ENCODE measurements at places on chromosomes 3 and 15.

GRCh38 chr15:43095243-43095642, 10.6 kb downstream of the UBR1 start:
- peak; percentile 57 for DNase-seq

GRCh38 chr3:184655597-184655996, 56.3 kb downstream of the MAGEF1 start:
- no peak for DNase-seq

- DNase-seq = no peak
Measured at GRCh38 chr3:30664884-30665283, 58.5 kb downstream of the TGFBR2 start.

DNA sequence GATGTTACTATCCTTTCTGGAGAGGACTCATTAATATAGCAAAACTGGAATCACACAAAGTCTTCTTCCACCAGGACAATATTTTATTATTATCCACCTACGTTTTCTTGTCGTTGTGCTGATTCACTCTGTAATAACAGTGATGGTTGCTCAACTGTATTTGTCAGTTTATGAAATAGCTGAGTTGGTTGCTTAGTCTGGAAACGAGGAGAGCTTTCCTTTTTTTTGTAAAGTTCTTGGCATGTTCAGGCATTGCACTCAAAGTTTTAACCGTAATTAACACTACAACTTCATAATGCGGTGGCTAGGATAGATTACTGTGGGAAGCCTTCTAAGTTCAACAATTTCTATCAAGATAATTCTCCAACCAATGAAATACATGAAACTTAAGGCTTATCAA, 131.2 kb downstream of the RAP2B start:
- DNase-seq = peak; percentile 52

DNA sequence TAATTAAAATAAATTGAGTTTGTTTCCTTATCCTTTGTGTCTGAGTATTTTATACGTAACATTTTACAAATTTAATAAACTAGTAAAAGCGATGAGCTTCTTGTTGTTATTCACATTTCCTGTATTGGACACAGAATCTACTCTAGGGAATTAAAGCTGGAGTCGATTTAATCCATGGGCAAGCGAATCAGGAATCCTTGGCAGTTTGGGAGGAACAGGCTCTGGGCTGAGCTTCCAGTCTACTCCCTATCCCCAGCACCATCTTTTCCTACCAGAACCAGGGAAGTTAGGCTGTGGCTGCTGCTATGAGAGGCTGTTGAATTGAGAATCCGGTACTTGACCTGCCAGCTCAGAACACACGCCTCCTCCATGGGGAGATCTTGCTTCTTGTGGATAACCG, 437.3 kb upstream of the TPM1 start:
- no peak for DNase-seq

- DNase-seq = peak; percentile 70
Measured at GRCh38 chr15:73560501-73561117, 72.6 kb downstream of the NPTN start.

- peak; percentile 73 for DNase-seq
Measured at GRCh38 chr3:4716706-4717362, 223.7 kb downstream of the ITPR1 start.

- DNase-seq = no peak
Measured at GRCh38 chr15:95160316-95160715, 929.0 kb downstream of the MCTP2 start.

- DNase-seq = peak; percentile 9
Measured at GRCh38 chr15:31215490-31216214, 111.0 kb upstream of the KLF13 start.

DNA sequence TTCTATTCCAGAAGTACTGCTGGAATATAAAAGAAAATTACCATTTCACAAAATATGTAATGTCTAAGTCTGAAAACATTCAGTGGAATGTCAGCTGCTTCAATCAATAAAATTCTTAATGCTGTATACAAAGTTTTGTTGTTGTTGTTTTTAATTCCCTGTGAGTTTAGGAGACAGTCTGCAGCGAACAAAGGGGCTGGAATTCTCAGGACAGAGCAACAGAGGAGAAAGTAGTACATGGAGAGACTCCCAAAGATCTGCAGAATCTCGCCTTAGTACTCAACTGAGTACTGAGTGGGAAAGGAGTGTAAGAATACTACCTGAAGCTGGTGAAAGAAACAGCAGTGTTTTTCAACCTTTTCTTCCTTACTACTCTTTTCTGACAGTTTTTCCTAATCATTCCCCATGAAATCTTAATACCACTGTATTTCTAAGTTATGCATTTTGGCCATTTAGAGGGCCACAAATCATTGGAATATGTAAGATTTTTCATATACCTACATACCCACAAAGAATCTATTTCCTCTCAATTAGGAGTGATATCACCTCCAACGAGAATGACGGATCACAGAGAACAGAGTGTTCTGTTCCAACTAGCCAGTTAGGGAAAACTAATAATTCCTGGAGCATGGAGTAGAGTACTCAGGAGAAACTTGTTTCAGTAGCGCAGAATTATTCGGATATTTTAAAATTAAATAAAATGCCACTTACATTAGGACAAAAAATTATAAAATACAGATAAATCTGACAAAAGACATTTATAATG, 16.0 kb downstream of the ANKRD28 start:
- no peak for DNase-seq

DNA sequence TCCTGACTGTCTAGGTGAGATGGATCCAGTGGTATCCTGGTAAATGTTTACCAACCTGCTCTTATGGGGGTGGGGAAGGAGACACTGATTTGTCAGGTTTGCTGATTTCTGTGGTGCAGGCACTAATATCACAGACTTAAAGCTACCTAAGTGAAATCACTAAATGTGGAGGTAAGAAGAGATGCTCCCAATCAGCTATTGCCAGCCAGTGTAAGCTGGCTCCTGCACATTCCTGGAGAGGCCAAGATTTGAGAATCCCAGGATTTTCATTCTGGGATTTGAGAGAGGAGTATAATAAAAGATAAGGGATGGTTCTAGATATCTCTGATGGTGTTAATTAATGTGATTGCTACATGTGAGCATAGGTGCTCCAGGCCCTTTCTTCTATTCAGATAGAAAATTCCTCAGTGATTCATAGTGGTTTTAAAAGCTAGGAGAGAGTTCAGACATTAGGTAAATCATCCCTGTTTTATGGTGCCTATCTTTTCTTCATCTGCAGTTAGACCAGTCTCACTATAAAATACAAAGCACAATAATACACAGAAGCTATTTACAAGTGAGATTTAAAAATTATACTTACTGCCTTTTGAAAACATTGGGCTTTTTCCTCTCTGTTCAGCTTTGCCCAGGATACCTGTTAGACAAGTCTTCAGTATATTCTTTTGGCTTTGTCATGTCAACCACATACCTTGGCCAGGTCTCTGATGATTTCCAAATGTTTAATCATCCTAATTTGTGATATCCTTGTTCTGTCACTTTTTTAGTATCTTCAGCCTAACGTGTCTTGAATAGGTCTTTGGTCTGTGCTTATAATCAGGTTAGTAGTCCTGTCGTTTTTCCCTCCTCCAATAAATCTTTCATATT, 90.9 kb downstream of the MBNL1 start:
- no peak for DNase-seq

DNA sequence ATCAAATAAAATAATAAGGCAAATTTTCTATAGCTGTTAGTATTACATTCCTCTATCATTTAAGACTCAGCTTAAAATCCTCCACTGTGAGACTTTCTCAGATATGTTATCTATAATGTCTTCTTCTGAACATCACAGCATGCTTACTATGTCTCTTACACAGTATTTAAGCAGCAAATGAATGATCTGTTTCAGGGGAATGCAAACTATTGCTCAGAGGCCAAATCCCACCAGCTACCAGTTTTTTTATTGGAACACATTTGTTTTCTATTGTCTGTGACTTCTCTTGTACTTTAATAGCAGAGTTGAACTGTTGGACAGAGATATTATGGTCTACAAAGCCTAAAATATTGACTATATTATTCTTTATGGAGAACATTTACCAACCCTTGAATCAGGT, 59.6 kb downstream of the C3orf38 start:
- DNase-seq = peak; percentile 13

DNA sequence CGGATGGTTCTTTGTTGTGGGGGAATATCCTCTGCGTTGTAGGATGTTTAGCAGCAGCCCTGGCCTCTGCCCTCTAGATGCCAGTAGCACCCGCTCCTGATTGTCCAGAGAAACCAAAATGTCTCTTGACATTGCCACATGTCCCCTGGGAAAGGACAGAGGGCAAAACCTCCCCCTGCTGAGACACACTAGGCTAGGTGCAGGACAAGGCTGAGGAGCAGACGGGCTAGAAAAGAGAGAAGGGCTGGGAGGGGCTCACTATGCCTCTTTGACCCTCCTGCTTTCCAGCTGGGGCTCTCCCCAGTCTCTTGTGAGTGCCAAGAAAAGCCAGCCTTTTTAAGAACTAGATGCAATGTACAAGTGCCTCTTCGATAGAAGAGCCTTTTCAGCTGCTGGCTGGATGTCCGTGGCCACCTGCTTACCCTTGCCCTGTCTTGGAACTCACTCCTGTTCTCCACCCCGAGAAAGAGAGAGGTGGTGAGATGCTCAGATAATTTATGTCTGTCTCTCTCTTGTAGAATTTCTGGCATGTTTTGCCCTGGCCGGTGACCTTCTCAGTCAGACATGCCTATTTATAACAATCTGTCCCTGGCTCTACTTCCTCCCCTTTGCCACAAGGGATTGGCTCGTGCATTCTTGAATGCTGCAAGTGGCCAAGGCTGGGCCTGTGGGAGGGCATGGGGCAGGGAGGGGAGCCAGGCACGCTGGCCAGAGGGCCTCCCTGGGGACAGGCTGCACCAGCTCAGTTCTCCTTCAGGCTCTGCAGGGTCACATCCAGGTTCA, 142.6 kb downstream of the RPLP1 start:
- no peak for DNase-seq

GRCh38 chr3:151293127-151293526, 14.8 kb upstream of the P2RY14 start:
- no peak for DNase-seq

- DNase-seq = no peak
Measured at GRCh38 chr3:98512576-98512975, 10.1 kb downstream of the CLDND1 start.

DNA sequence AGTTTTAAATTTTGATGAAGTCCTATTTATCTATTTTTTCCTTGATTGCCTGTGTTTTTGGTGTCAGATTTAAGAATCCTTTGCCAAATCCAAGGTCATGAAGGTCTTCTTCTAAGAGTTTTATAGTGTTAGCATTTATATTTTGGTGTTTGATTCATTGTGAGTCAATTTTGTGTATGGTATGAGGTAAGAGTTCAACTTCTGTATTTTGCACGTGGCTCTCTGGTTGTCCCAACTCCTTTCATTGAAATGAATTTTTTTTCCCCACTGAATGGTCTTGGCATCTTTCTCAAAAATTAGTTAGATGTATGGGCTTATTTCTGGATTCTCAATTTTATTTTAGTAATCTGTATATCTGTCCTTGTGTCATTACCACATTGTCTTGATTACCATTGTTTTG, 57.1 kb upstream of the STRIT1 start:
- no peak for DNase-seq

- no peak for DNase-seq
Measured at GRCh38 chr3:191383124-191383523, 52.8 kb upstream of the UTS2B start.

GRCh38 chr3:111607240-111607920, 12.2 kb upstream of the ZBED2 start:
- no peak for DNase-seq

GRCh38 chr3:126932188-126932931, 50.6 kb upstream of the PLXNA1 start:
- peak; percentile 46 for DNase-seq

DNA sequence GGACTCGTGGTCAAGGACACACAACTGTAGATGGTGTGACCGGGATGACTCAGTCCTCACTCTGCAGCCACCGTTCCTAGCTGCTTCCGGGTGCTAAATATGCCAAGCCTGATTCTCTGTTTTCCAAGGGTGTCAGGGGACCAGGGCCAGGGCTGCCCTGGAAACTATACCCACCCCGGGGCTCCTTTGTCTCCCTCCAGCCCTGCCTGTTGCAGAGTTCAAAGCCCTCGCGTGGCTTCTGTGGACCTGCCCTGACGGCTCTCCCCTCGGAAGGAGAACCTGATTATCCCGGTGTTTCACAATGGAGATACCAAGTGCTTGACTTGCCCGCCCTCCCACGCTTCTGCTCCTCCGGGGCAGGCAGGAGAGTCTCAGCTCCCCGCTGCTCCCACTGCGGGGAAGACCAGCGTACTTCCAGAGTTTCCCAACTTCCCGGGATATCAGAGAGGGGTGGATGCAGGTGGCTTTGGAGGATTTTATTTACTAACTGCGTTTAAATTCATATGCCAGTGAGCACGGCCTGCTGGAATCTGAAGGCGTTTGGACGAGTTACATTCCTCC, 125.0 kb downstream of the ASB7 start:
- no peak for DNase-seq

DNA sequence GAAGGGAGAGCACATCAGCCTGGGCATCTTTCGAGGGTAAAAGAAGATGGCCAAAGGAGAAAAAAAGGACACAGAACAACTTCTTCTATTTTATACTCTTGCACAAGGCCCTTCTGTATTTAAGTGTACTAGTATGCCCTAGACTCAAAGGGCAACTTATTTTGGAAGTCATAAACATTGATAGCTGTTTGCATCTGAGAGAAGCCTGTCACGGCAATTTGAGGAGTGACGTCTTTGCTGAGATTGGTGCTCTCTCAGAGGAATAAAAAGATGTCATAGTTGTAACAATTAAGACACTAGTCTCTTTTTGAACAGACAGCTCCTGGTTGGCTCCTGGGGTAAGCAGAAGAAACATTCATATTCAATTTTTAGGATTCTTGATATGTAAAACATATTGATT, 260.4 kb upstream of the TTC14 start:
- DNase-seq = no peak

DNA sequence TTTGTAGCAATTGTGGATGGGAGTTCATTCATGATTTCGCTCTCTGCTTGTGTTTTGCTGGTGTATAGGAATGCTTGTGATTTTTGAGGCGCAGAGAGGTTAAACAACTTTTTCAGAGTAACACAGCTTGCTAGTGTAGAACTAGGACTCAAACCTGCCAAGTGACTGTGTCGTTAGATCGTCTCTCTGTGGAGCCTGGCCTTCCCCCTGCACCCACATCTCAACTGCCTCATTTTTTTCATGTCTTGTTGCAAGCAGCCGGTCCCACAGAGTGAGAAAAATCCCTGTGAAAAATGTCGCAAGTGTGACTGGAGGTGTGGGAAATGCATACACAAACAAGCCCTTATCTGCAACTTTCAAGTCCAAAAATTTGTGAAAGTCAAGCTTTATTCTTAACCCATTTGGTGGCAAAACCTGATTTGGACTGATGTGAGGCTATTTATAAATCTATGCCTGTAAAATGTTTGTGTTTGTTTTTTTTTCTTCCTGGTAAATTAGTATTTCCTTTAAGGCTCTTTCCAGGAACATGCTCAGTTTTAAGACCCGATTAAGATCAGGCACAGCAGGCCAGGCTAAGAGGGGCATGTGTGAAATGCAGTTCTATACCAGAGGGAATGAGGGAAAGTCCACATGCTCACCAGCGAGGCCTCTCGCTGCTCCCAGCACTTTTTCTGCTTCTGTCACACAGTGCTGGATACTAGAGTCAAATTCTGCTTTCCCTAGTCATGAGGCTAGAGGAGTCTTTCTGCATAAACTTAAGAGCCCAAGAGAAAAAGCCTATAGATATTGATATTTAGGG, 25.8 kb downstream of the ST6GAL1 start:
- peak; percentile 14 for DNase-seq

GRCh38 chr3:124579641-124580040, 150.6 kb upstream of the UMPS start:
- no peak for DNase-seq

Data from brain microvascular endothelial cell (primary cell).